Omental fat pad (tissue), 4 donors: ENCODE measurements at places on chromosomes 1 and 21. TPM values are rescaled to one million over a fixed set of nuclear protein-coding genes. Genes with fewer than 3 reads are reported as not detected.
A peak's percentile ranks its signal among the peaks of the same experiment; 100 is the strongest.

- no peak for DNase-seq
Measured at GRCh38 chr1:25924454-25924853, 18.2 kb upstream of the STMN1 start.

GRCh38 chr1:114756949-114757454 is 782 bp downstream of the CSDE1 start:
- peak; percentile 54 for DNase-seq

GRCh38 chr1:160748181-160748877 is 9.3 kb downstream of the SLAMF7 start:
- no peak for DNase-seq

- peak; percentile 45 for DNase-seq
Measured at GRCh38 chr1:2314273-2314802, 77.0 kb downstream of the MORN1 start.

- DNase-seq, result no peak
Measured at GRCh38 chr1:9242338-9242969, 7.9 kb downstream of the H6PD start.

DNA sequence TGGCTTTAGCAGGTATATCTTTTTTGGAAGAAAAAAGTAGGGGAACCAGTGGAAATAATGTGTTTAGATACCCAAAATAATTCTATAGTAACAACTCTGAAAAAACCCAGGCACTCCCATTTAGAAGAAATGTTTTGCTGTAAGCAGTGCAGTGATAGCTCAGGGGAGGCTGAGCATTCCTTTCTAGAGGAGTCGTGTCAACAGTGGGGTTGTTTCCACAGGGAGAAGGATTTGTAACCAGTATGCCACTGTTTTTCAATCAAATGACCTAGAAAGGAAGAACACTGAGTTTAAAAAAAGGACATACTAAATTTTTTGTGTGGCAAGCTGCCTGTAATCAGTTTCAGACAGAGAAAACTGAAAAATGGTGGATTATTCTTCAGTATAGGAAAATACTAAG is 2.4 kb downstream of the PGD start:
- DNase-seq, result no peak

DNA sequence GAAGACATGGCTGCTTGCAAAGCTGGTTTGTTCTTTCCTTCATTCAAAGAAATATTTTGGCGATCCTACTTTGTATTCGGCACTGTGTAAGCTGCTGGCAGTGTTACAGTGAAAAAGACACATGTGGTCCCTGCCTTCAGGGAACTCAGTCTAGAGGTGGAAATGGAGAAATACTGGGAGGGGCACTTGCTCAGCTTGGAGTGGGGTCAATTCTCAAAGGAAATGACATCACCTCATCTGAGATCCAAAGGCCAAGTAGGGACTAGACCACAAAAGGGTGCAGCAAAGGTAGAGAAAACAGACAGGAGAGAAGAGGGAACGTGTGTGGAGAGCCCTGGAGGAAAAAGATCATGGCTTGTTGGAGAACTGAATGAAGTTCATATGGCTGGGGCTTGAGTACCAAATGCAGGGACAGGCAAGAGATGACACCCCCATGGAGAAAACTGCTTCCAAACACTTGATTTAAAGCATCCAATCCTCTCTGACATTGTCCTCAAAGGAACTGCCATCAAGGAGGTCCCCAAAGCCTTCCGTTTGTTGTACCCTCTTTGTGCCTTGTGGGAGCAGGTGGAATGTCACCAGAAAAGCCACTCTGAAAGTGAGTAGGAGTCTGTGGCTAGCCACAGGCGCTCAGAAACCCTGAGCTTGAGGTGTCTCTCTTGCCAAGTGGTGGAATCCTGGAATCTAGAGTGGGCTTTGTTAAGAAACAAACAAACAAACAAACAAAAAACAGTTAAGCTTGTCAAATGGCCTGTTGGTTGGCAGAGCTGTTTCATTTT is 48.3 kb upstream of the TDRD10 start:
- DNase-seq, result no peak

DNA sequence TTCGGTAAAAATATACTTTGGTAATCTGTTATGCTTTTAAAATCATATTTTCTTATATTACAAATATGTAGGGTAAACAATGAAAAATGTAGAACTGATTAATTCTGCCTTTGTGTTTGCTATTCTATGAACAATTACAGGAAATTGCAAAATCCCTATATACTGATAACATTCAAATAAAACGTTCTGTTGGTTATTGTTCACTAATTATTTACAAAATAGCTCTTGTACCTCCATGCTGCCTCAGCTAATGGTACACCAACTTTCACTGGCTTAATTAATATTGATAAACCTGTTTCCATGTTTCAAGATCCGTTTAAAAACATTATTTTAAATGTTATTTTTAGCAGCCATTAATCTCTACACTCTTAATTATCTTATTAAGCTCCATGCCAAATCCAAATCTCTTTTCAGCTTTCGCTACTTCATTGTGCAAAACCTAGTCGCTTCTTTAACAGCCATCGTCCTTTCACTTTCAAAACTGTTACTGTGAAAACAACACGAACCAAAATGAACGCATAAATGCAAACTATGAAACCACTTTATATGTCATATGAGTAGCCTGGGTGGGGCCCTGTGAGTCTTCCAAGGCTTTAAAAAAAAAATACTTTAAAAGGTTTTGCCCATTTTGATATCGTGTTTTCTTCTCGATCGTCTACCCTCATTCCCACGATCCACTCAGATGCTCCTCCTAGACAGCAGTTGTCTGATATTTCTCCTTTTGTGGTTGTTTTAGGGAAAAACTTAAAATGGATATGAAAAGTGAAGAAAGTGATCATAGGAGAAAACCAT is 807.1 kb downstream of the USP25 start:
- no peak for DNase-seq

- no peak for DNase-seq
Measured at GRCh38 chr1:29105822-29106221, 17.9 kb downstream of the TMEM200B start.

Gene ZNF648
- total RNA-seq, result not detected

Gene SPRR5
- total RNA-seq, result not detected

- no peak for DNase-seq
Measured at GRCh38 chr21:42162831-42163510, 56.0 kb upstream of the ABCG1 start.

DNA sequence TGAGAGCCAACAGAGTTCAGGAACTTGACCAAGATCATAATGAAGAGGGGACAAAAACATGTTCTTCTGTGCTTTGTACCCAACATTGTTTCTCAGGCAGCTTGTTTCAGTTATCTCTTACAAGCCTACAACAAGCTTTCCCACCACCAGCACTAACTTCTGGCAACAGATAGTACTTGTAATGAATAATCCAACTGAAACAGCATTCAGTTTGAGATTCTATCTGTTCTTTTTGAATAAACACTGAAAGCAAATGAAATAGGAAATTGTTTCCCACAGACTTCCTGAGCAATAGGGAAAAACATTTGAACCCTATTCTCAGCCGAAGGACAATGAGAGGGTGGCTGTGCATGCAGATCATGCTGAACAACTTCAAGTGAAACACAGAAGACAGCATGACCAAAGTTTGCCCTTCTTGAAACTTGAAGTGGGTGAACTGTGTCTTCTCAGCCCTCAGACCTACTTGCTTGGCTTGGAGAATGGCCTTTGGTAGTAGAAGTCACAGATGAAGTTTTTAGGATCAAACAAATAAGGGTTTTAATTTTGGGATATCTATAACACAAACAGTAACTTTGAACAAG is 11.2 kb upstream of the HOOK1 start:
- DNase-seq, result no peak

Gene CYP4A11
- not detected for total RNA-seq

DNA sequence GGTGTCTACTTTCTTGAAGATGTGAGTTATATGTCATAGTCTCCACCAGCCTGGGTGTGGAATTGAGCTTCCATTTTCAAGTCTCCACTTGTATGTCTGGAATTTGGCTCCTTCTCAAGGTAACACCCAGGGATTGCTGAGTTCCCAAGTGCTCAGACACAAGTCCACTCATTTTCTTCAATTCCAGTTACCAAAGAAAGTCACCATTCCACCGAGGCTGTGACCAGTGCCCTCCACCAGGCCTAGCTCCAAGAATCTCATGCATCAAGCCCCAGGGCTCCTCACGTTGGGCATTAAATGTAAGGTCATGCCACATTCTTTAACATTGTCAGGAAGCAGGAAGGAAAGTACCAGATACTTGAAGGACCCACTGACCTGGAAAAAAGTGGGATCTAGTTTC is 2.4 kb upstream of the RAB4A start:
- no peak for DNase-seq

DNA sequence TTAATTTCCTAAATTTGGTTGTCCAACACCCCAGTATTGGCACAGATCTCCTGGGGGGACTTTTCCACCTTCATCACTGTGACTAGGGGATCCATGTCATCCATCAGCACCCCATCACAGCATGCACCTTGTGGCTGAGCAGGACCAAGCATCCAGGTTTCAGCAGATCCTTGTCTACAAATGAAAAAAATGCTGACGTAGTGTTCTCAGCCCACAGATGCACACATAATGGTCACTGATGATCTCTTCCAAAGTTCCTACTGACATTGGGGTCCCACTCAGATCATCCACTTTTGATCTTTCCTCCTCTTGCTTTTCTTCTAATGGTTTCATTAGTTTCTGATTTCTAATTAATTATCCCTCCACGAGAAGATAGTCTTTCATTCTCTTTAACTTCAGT is 373.1 kb downstream of the TBX15 start:
- DNase-seq, result no peak

GRCh38 chr1:116804736-116805135 is 50.5 kb downstream of the CD2 start:
- no peak for DNase-seq

Gene APH1A
- 90.1 TPM for total RNA-seq

- no peak for DNase-seq
Measured at GRCh38 chr1:35044431-35044830, 12.7 kb upstream of the ZMYM6 start.

- peak; percentile 14 for DNase-seq
Measured at GRCh38 chr1:203039609-203040512, 13.6 kb downstream of the PPFIA4 start.

Gene GBP1
- 58.5 TPM for total RNA-seq

GRCh38 chr21:41834252-41834925 is 44.8 kb downstream of the PRDM15 start:
- no peak for DNase-seq

Gene KRTAP12-2
- not detected for total RNA-seq

DNA sequence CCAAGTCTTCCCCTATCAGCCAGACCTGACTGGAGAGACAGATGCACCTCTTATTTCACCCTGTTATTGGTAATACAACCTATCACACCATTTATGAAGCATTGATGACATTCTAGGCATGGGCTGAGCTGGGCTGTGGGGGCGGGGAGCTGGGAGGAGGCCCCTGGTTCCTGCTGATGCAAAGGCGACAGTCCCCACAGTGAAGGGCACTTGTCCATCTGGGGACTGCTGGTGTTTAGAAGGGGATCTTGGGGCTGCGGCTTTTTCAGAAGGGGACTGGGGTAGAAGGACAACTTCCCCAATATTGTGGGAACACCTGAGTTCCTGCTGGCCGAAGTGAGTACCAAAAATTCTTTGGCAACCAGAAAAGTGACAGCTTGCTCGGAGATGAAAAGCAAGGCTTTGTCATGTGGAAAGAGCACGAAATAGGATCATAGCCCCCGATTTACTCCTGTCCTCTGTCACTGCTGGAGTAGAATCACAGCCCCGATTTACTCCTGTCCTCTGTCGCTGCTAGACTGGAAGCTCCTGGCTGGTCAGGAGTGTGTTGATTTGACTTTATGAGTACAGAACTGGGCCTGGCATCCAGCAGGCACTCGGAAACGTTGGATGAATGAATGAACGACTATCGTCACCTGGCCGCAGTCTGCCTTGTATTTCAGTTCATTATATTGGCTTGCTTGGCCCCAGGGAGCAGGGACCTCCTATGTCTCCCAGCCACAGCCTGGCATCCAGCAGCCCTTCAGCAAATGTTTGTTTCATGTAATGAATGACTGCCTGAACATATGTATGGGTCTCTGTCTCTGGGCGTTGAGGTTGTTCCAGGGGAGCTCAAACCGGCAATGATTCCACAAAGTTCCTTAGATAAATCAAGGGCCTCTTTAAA is 16.5 kb upstream of the ETV3L start:
- DNase-seq, result no peak

DNA sequence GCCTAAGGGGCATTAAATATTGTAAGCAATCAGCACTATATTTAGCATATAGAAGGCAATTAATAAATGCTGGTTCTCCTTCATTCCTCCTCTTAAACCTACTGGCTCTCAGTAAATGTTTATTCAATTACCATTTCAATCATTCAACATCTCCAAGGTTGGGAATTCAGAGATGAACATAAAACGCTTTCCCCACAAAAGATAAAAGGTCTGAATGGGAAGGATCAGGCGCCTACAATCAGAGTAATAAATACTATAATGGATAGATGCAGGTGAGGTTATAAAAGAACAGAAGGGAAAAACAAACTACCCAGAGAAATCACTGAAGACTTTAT is 407 bp upstream of the KTI12 start:
- DNase-seq, result no peak

Gene OR2AK2
- total RNA-seq, result not detected

DNA sequence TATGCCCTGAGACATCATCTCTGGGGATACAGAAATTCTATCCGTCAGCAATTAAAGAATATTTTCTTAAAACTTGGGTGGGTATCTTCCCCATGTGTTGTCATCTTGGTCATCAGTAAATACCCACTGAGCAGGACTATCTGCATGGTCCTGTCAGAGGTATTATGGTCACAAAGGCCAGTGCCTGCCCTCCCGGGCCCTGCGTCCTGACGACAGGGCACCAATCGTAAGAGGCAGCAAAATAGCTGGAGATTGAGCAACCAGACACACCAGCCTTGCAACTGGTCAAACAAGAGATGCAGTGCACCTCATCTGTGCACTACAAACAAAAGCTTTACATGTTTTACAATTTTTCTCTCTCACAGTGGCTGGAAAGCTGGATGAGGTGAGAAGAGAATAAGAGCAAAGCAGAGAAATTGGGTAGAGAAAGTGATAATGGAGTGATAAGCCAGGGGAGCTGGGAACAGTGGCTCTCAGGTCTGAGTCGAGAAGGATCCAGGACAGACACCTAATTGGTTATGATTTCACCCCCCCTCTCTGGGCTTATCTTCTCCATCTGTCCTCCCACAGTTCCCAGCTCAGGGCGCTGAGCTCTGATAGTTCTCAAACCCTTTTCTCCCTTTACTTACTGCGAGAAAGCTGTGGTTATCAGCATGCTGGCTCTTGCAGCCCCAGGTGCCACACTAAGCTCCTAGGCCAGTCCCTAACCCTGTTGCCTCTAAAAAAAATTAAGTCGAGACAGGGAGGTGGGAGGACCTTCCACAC is 8.8 kb upstream of the SRP9 start:
- no peak for DNase-seq

Gene IVL
- not detected for total RNA-seq

- no peak for DNase-seq
Measured at GRCh38 chr1:114439369-114439768, 71.6 kb downstream of the TRIM33 start.

- no peak for DNase-seq
Measured at GRCh38 chr1:26434161-26434752, 2.1 kb downstream of the DHDDS start.

GRCh38 chr21:41168391-41169257 is 664 bp downstream of the BACE2 start:
- DNase-seq, result no peak

GRCh38 chr1:244665771-244666217 is 12.9 kb downstream of the DESI2 start:
- DNase-seq, result no peak

Gene KCNH1
- 1.6 TPM for total RNA-seq

Gene GNG4
- not detected for total RNA-seq
